ENCODE measurements at places on chromosomes 7 and 10.

DNA sequence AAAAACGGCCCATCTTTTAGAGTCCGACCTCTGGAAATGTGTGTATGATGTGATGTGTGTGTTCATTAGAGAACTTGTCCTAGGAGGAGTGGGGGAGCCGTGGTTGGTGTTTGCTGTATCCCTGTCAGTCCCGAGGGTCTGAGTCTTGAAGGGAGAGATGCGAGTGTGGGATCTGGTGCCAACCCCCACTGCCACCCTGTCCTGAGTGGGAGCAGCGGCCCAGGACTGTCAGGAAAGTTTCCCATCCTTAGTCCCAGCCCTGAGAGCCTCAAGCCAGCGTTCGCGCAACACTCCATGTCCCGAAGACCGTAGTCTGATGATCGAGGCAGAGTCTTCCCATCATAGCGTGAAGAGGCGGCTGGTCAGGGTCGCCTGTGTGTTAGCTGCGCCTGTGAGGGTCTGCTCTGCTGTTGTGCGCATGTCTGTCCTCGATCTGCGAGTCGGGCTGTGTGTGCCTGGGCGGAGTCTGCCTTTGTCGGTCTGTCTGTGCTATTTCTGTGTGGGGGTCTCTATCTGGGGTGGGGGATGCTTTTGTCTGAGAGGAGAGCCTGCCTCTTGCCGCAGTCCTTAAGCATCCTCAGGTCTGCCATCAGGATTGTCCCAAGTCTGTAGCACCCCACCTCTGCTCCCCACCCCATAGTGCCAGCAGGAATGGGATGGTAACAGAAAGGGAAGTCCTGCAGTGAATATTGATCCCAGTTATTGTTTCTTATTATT, 514 bp upstream of the CHAT start:
- no peak for DNase-seq

DNA sequence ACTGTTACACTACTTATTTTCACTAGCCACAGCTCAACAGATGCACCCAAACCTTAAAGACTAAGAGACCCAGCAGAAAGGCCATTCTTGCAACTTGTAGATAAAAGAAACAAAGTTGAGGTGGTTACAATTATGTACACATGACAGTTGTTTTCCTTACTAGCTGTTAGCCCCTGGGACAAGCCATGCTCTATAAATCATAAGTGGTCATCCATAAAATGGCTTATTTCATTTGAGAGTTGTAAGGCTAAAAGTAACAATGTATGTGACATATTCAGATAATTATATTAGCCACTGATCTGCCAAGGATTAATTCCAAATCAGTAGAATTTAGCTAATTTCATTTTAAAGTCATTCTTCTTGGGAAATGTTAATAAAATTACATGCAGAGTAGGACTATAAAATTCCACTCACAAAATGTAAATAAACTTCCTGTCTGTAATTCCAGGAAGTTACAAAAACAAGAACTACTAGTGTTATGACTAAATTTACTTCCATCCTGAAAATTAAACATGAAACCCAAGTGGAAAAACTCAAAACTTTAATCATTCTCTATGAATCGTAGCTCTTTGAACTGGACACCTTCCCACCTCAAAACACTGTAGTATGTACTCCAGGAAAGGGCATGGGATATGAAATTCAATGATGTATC, 13.3 kb downstream of the SLC37A3 start:
- DNase-seq, result no peak

DNA sequence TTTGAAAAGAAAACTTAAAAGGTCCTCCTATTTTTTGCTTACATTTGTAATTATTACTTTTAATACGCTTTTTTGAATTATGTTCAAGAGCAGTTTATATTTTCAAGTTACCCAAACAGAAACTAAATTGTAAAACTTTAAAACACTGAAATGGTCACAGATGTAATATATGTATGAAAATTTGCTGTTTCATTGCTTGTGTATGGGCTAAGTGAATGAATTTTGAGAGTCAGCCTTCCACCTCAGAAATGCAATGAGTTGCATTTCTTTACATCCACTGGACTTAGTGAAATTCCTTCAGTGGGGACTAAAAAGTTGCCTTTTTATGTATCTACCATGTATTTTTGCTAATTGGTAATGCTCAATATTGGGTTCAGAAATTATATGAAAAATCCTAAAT, 1.6 kb downstream of the VPS26A start:
- DNase-seq, result no peak

GRCh38 chr7:105924945-105925344, 38.1 kb upstream of the CDHR3 start:
- peak; percentile 7 for DNase-seq

DNA sequence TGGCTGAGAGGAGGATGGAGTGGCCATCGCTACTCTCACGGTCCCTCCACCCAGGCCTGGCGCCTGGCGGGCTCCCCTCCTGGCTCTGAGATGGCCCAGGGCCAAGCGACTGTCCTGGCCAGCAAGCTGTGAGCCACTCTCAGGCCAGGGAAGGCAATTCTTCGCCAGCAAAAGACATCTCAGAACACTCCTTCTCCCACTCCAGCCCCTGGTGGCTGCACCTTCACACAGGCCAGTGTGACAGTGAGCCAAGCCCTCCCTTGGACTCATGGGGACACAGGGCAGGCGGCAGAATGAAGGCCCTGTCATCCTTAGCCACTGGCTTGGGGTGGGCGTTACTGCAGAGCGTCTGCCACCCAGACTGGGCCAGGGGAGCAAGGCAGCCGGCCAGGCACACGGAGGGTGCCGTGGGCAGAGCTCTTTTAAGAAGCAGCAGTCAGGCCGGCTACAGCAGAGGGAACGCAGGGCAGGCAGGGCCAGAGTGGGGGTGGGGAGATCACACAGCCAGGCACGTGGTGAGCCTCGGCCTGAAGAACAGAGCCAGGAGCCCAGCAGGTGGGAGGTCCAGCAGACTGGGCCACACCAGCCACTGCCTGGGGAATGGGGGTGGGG, 14.4 kb downstream of the STK32C start:
- no peak for DNase-seq

DNA sequence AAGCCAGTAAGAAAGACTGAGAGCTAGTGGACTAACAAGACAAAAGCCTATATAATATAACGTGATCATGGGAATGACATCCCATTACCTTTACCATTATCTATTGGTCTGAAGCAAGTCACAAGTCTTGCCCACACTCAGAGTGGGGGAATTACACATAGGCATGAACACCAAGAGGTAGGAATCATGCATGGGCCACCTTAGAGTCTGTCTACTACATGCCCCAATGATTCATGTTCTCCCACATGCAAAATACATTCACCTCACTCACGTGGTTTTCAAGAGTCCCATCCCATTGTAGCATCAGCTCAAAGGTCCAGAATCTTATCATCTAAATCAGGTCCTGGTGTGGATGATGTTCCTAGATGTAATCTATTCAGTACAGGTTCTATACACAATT, 29.4 kb downstream of the DNAJC9 start:
- no peak for DNase-seq

GRCh38 chr7:78184299-78184698, 385.7 kb downstream of the PHTF2 start:
- DNase-seq, result no peak

- DNase-seq, result no peak
Measured at GRCh38 chr10:58672845-58673244, 160.2 kb downstream of the BICC1 start.

- DNase-seq, result no peak
Measured at GRCh38 chr10:123760356-123761037, 94.3 kb downstream of the GPR26 start.

DNA sequence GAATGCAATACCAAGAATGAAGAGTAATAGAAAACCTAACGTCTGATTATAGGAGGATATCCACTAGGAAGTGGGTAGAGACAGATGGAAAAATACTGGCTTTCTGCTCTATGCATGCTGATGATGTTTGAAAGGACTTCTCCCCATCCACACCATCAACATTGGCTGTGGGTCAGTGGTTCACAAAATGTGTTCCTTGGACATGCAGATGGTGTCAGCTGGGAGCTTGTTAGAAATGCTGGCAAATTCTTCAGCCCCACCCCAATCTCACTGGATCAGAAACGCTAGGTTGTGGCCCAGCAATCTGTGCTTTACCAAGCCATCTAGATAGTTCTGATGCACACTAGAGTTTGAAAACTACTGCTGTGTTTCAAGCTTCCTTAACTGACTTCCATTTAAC, 164.1 kb downstream of the PPP1R17 start:
- DNase-seq, result no peak

DNA sequence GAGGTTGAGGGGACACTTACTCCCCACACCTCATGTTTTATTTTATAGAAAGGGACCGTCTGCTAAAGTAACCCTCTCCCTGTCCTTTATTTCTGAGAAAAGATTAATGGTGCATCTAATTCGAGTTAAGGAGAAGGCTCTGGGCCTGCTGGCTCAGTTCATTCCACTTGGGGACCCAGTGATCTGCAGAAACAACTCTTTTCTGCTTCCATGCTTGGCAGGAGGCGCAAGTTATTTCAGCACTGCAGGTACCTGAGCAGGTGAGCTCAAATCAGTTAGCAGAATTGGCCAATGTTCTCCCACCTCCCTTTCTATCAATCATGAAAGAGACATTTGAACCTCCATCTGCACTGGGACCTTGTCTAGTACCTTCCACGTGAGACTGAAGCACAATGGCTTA, 396.1 kb downstream of the SFMBT2 start:
- no peak for DNase-seq

- DNase-seq, result no peak
Measured at GRCh38 chr10:99844433-99844955, 62.1 kb downstream of the ABCC2 start.

DNA sequence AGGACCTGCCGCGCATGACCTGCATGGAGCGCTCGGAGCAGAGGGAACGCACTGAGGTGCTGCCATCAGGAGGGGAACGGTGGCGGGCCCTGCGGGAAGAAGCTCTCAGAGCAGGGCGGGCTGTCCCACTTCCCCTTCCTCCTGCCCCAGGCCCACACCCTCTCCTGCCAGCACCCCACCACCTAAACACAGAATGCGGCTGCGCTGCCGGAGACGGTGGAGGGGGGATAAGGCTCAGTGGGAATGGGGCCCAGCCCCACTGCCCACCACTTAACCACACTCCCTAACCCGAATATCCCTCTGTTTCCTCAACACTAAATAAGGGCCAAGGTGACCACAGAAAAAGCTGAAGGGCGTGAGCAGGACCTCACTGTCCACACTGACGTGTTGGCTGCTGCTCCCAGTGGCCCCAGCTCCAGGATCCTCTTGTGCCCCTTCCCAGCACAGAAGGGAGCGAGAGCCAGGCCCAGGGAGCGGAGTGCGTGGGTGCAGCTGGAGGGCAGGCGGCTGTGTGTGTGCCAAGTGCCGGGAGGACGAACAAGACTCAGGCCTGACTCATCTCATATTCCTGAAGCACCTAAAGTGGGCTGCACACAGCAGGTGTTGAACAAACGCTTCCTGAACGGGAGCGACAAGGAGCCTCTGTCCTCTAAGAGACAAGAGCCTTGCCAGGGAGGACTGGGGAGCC, 116.8 kb downstream of the MAD1L1 start:
- DNase-seq, result no peak

GRCh38 chr7:105502173-105502572, 19.9 kb downstream of the PUS7 start:
- no peak for DNase-seq

GRCh38 chr7:129553899-129554461, 51.6 kb downstream of the SMKR1 start:
- DNase-seq, result peak; percentile 52

DNA sequence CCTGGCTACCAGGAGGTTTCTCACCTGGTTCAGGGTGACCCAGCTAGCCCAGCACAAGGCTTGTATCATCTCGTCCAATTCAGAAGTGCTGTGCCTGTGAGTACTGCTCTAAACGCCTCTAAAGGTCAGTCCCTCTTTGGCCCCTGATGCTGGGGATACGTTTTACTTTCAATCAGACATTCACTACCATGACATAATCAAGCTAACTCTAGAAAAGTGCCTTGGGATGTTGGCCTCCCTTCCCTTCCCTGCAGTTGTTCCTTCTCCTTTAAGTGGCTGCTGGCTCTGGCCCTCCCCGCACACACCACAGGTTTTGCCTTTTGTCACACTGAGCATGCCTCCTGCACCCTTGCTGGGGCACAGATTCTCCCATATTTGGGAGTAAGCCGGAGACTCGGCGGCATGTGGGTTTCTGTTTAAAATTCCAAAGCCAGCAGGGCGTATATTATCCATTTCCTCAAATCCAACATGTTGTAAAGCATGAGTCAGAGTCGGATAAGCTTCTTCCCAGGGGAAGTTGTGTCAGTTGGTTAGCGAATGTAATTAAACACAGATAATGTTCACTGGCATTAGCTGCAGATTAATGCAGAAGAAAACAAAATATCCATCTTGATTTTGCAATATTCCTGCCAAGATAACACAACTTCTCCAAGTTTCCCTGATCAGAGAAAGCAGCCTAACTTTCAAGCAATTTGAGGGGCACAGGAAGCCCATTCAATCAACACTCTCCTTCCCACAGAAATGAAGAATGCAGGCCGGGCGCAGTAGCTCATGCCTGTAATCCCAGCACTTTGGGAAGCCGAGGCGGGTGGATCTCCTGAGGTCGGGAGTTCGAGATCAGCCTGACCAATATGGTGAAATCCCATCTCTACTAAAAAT, 31.8 kb upstream of the VCL start:
- no peak for DNase-seq

GRCh38 chr7:100693312-100694097, 545 bp downstream of the GIGYF1 start:
- DNase-seq, result no peak

DNA sequence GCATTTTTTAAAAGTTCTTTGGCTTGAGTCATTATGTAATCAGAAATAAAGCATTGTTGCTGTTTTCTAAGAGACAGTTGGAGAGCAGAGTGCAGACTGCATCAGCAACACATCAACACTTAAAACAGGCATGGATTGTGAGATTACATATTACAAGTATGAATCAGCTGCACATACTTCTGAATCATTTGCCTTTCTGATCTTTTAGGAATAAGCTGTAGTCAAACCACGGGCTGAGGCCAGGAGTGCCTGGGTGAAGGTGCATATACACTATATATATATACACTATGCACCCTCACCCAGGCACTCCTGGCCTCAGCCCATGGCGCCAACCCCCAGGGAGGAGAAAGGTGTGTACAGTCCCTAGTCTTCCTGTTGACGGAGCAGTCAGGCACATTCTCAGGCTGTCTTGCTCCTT, 52.4 kb upstream of the DLX6 start:
- DNase-seq, result no peak

DNA sequence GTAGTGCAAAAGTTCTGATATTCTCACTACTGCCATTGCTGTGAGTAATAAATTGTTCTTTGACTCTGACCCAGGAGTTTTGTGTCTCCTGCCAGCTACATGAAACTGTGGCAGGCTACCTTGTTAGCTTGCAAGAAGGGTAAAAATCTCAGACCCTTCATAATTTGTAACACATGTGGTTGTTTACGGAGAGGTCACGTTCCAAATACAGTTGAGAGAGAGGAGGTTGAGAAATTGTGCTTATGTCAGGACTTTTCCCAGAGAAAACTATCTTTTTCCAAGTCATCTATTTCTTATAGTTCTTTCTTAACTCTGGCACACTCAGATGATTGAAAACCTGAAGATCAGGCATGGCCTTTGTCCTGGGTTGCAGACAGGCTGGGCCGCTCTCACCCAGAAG, 114.4 kb upstream of the SVIL start:
- DNase-seq, result no peak

GRCh38 chr10:113594652-113595051, 41.8 kb downstream of the HABP2 start:
- no peak for DNase-seq
